Right lobe of liver (tissue), 6 donors: ENCODE measurements at places on chromosomes 16 and 17. TPM values are rescaled to one million over a fixed set of nuclear protein-coding genes. Genes with fewer than 3 reads are reported as not detected.

Gene FBXO39
- total RNA-seq = 0.88 TPM

GRCh38 chr16:2429771-2430663 is 770 bp downstream of the CCNF start:
- peak overlapping the region; percentile 37 for H3K27ac ChIP-seq
- H3K4me3 ChIP-seq = peak overlapping the region; percentile 71
- H3K27me3 ChIP-seq = no peaks in the 10 kb centered on the region
- H3K36me3 ChIP-seq = no peaks in the 10 kb centered on the region
- peak; percentile 47 for DNase-seq
- peaks cover 11% of the 10 kb centered on the region for H3K4me1 ChIP-seq

Gene SEC14L1
- total RNA-seq = 44.4 TPM

Gene FA2H
- 0.19 TPM for total RNA-seq

GRCh38 chr16:5722116-5722619 is 624.6 kb upstream of the EEF2KMT start:
- no peak for DNase-seq
- no peaks in the 10 kb centered on the region for H3K36me3 ChIP-seq
- H3K27ac ChIP-seq = no peak overlapping the region
- no peaks in the 10 kb centered on the region for H3K27me3 ChIP-seq
- no peak overlapping the region for H3K4me3 ChIP-seq

GRCh38 chr16:11670171-11671131 is 2.2 kb downstream of the SNN start:
- no peaks in the 10 kb centered on the region for H3K4me1 ChIP-seq
- H3K4me3 ChIP-seq = no peak overlapping the region
- no peaks in the 10 kb centered on the region for H3K36me3 ChIP-seq
- H3K27ac ChIP-seq = no peak overlapping the region

Gene WWP2
- total RNA-seq = 21.9 TPM

Gene KRTAP2-4
- not detected for total RNA-seq

DNA sequence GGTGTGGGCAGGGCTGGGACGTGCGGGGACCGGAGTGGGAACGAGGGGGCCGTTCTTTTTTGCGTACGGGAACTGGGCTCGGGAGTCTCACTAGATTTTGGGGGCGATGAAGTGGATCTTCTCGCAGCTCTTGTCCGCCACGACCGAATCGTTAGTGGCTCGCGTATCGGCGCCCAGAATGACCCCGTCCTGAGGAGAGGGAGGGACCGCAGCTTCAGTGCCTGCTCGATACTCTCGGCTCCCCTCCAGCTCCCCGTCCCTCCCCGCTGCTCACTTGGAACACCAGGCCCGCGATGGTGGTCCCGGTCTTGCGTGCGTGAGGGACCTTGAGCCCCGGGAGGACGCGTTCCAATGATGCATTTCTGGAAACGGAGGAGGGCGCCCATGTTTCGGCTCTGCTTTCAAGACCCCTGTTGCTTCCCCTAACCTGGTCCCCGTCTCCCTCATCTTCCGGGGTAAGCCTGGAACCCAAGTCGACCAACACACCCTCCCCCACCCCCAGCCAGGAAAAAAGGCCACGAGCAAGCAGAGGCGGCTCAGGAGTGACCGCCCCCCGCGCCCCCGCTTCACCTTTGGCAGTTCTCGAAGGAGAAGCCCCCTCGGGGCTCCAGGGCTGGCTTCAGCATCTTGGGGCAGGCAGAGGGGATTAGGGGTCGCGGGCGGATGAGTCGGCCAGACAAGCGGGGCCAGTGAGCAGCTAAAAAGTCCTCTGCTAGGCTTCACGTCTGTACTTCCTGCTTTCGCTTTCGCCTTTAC is at the start of gene PSMB10:
PSMB10 (minus strand) TSS at position 727 of the 756 bp plus-strand sequence; CDS start at position 626, 101 bp downstream.
- H3K27me3 ChIP-seq = no peaks in the 10 kb centered on the region
- no peaks in the 10 kb centered on the region for H3K36me3 ChIP-seq
- peak within 1 kb of the TSS; percentile 96 for H3K27ac ChIP-seq
- DNase-seq = peak; percentile 72
- peak within 1 kb of the TSS; percentile 92 for H3K4me3 ChIP-seq
- no peaks in the 10 kb centered on the region for H3K4me1 ChIP-seq

DNA sequence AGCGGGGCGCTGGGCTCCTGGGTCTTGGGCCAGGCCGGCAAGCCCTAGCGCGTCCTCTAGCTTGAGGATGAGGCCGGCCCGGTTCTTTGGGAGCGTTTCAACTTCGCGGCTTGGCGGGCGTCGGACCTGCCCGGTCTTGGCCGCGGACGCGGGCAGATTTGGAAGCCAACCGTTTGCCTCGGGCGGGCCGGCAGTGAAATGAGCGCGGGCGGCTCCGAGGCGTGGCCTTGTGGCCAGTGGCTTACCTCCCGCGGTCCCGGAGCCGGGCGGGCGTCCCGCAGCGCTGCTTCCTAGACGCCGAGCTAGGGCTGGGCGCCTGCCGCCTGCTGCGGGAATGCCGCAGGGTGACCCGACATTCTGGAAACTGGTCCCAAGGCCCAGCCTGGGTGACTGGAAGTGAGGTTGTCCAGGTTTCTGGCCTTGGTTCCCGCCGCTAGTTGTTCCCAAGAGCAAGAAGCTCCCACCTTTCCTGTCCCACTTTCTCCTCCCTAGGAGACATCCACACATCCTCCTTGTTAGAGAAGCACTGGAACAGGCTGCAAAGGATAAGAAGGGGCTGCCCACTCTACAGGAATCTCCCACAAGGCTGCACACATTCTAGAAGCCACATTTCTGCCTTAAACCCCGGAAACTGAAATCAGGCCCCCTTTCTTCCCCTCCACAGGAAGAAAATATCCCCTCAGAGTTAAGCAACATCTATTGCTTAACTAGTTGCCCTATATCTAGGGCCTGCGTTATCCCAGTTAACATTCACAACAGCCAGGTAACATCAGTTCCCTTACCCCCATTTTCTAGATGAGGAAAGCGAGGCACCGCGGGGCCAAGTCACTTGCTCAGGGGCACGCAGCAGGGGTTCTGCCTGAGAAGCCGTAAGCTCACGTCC is 4.5 kb upstream of the CBX8 start:
- H3K27ac ChIP-seq = no peak overlapping the region
- peaks cover 79% of the 10 kb centered on the region for H3K27me3 ChIP-seq
- H3K36me3 ChIP-seq = no peaks in the 10 kb centered on the region
- H3K4me1 ChIP-seq = peaks cover 28% of the 10 kb centered on the region
- H3K4me3 ChIP-seq = no peak overlapping the region
- peak; percentile 68 for DNase-seq

Gene SYNGR3
- total RNA-seq = not detected

DNA sequence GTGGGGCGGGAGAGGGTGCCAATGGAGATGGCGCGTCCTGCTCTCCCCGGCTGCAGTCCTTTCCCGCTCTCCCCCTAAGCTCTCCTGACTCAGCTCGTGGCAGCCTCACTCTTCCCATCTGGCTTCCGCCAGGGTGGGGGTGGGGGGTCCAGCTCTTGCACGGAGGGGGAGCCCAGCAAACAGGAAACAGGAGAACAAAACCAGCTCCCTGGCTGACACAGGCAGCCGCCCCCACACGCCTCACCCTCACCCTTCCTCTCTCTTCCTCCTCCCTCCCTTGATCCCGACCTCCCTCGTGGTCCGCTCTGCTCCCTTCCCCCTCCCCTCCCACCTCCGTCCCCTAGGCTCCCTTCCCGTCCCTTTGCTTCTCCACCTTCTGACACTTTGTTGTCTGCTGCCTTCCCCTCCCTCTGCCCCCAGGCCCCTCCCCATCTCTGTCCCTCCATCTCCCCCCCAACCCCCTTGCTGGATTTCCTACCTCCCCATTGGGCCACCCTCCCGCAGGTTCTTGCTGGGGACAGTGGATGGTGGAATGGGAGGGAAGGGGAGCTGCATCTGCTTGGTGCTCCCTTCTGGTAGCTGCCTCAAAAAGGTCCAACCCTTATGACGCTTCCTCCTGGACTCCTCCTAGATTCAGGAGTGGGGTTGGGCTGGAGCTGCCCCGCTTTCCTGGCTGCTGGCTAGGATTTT is 23.7 kb downstream of the ARHGAP23 start:
- H3K27ac ChIP-seq = peak overlapping the region; percentile 26
- H3K36me3 ChIP-seq = no peaks in the 10 kb centered on the region
- H3K4me1 ChIP-seq = no peaks in the 10 kb centered on the region

- H3K4me1 ChIP-seq = no peaks in the 10 kb centered on the region
- no peaks in the 10 kb centered on the region for H3K36me3 ChIP-seq
- no peaks in the 10 kb centered on the region for H3K27me3 ChIP-seq
- no peak for DNase-seq
These were observed 868.3 kb downstream of the CDH11 start for GRCh38 chr16:64253525-64253924.

Gene STH
- not detected for total RNA-seq
